ENCODE measurements at places on chromosomes 2 and 18. TPM values are rescaled to one million over a fixed set of nuclear protein-coding genes. Genes with fewer than 3 reads are reported as not detected.

DNA sequence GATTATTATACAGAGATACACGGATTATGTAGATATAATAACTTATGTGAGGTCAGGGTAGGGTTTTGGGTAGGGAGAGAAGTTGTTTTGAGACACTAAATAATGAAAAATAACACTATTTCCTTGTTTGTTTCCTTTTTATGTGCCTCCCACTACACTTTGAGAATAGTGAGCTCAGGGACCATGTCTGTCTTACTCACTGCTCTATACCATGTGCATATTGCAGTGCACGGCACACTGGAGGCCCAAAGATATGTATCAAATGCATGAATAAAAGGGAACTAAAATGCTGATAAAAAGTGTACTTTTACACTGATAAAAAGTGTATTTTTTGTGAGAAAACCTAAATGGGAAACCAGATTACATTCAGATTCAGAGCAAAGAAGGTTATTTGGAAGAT is 151.4 kb upstream of the NABP1 start:
- H3K27me3 ChIP-seq: no peaks in the 10 kb centered on the region
- no peak overlapping the region for H3K27ac ChIP-seq
- no peak for DNase-seq
- no peaks in the 10 kb centered on the region for H3K4me1 ChIP-seq

GRCh38 chr18:7470101-7470500 is 97.0 kb upstream of the PTPRM start:
- no peak for DNase-seq
- H3K27ac ChIP-seq: no peak overlapping the region
- no peak overlapping the region for H3K4me3 ChIP-seq
- H3K27me3 ChIP-seq: no peaks in the 10 kb centered on the region

DNA sequence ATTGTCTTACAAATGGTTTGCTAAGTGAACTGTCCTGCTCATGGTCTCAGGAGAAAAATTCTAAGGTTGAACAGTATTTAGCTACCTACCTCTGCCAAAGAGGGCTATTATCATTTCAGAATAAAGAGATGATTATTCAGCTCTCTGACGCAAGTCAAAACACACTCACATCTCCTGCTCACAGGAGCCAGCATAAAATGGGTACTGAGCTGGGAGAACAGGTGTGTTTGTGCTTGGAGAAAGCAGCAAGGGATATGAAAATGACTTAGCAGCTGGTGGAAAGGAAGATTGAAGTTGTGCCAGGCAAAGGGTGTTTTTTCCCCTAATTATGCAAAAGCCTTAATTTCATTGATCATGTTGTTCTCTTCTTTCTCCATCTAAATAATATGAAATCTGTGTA is 47.3 kb upstream of the TANK start:
- no peaks in the 10 kb centered on the region for H3K4me1 ChIP-seq
- H3K36me3 ChIP-seq: no peaks in the 10 kb centered on the region
- DNase-seq: no peak
- H3K4me3 ChIP-seq: no peak overlapping the region

- no peaks in the 10 kb centered on the region for H3K27me3 ChIP-seq
- DNase-seq: peak; percentile 32
- H3K4me1 ChIP-seq: peaks cover 33% of the 10 kb centered on the region
- H3K4me3 ChIP-seq: peak overlapping the region; percentile 70
- H3K36me3 ChIP-seq: no peaks in the 10 kb centered on the region
These were observed 679 bp downstream of the CLK1 start for GRCh38 chr2:200863782-200864175.

- H3K4me1 ChIP-seq: no peaks in the 10 kb centered on the region
- H3K36me3 ChIP-seq: peaks cover 9% of the 10 kb centered on the region
- no peak overlapping the region for H3K4me3 ChIP-seq
- H3K27me3 ChIP-seq: no peaks in the 10 kb centered on the region
- no peak for DNase-seq
- no peak overlapping the region for H3K27ac ChIP-seq
These were observed 66.5 kb upstream of the TNFRSF11A start for GRCh38 chr18:62258616-62259015.

DNA sequence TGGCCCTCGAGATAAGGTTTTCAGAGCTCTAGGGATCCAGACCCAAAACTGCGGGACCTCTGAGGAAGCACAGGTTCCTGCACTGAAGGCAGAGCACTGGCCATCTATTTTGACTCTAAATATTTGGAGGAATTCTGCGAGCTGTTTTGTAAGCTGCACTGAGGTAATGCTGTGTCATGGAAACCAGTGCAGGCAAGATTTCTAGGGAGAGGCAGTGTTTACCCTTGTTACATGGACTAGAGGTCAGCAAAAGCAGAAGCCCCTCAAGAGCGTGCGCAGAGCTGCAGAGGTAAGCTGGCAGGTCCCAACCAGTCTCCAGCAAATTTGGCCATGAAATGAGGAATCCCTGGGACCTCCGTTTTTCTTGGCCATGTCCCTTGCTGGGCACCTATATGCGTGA is 137.3 kb downstream of the RNF152 start:
- H3K27me3 ChIP-seq: peaks cover 7% of the 10 kb centered on the region
- DNase-seq: no peak
- no peaks in the 10 kb centered on the region for H3K36me3 ChIP-seq
- H3K4me3 ChIP-seq: no peak overlapping the region

GRCh38 chr2:88601286-88601685 is 26.0 kb downstream of the EIF2AK3 start:
- no peak overlapping the region for H3K27ac ChIP-seq
- no peaks in the 10 kb centered on the region for H3K27me3 ChIP-seq
- no peaks in the 10 kb centered on the region for H3K36me3 ChIP-seq
- DNase-seq: no peak
- no peak overlapping the region for H3K4me3 ChIP-seq

DNA sequence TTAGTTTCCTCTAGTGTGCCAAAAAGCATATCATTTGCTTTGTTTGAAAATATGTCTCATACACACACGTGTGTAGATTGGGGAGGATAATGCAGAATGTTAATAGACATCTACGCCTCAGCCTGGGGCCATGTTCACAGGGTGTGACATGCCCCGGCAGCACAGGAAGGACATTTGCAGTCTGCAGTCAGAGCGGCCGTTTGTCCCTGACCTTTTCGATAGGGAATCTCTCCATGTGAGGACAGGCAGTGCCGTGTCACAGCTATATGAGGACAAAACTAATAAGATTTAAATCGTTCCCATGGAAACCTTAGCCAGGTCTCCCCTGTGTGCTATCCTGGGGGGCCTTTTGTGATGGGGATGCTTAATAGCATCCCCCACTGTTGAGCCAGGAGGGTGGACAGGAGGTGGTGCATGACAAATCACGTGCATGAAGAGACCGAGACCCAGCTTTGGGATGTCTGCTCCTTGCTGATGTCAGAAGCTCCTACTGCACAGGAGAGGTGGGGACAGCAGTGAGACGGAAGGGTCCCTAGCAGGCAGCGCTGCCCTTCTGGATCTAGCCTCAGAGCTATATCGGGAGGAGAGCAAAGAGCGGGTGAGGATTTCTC is 100.6 kb downstream of the RNF144A start:
- H3K36me3 ChIP-seq: peaks cover 47% of the 10 kb centered on the region
- H3K4me1 ChIP-seq: no peaks in the 10 kb centered on the region
- no peak overlapping the region for H3K4me3 ChIP-seq
- no peaks in the 10 kb centered on the region for H3K27me3 ChIP-seq

GRCh38 chr2:49988276-49988675 is 834.0 kb upstream of the FSHR start:
- no peaks in the 10 kb centered on the region for H3K36me3 ChIP-seq
- DNase-seq: no peak
- no peaks in the 10 kb centered on the region for H3K27me3 ChIP-seq
- no peak overlapping the region for H3K27ac ChIP-seq

DNA sequence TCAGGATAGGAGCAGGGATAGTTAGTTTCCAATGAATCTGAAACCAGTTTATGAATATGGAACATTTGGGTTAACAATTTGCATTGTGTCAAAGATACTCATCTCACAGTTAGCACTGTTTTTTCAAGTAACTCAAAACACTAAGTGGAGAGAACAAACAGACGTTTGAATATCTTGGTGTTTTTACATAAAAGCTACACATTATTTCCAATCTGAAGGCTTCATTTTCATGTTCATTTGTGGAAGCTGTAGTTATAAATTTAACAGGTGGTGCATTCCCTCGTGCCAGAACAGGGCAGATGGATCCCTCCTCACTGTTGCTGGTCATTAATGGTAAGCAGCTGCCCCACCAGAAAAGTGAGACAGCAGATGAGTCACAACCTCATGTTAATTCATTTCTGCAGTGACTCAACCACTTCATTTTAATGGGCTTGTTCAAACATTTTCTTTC is 286.9 kb downstream of the TMX3 start:
- no peaks in the 10 kb centered on the region for H3K4me1 ChIP-seq
- H3K36me3 ChIP-seq: no peaks in the 10 kb centered on the region
- no peak for DNase-seq
- no peak overlapping the region for H3K27ac ChIP-seq
- H3K27me3 ChIP-seq: no peaks in the 10 kb centered on the region

PROC gene
- total RNA-seq: not detected

RAB1A gene
- total RNA-seq: 51.0 TPM

CCBE1 gene
- total RNA-seq: not detected

CRIM1 gene
- 3.8 TPM for total RNA-seq

SCN9A gene
- 0.30 TPM for total RNA-seq

RRM2 gene
- total RNA-seq: 2.6 TPM
